ENCODE measurements at places on chromosomes 6 and 20.

- no peak for DNase-seq
Measured at GRCh38 chr6:119233312-119233984, 116.1 kb downstream of the MAN1A1 start.

DNA sequence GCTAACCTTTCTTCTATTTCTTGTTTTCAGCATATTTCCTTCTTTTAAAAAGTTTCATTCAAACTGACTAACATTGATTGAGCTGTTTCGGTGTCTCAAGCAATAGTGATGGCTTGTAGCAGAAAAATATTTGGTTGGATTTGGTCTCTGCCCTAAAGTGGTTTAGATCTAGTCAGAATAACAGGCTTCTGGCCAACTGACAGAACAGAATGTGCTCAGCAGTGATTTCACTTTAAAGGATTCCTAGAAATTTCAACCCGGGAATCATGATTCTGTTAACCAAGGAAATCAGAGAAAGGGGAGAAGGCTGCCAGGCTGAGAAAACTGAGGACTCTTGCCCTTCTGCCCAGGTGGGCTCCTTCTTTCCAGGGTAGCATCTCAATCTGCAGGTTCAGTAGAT is 16.6 kb upstream of the GSTA1 start:
- no peak for DNase-seq

DNA sequence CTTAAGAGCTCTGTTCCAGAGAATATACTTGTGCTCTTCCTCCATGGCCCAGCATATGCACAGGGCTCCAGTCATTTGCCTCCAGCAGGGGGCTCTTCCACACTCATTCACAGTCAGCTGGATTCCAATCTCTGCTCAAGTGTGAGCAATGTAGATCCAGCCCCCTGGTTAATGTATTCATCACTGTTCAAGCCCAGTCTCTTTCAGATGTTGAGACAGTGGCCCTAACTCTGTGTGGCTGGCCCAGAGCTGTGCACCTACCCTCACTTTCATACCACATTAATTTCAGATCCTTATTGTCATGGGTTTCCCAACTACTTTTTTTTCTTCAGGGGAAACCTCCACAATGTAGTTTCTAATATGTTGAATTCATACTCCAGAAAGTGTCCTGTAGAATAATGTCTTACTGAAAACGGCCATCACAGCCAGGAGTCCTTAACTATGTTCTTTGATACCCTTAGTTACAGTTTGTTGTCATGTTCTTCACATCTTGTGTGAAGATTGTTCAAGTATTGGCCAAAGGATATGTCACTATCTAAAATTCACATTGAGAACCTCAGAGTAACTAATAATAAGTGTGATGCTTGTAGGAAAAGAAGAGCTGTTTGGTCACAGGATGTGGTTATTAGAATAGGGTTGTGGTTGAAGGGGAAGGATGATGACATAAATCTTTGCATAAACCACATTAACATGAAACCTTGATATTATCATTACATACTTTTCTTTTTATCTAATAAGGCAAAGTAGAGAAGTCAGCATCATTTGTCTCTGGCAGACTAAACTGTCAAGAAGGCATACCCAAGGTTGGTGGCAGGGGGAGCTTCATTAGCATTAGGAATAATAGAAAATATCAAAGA is 14.4 kb upstream of the HLA-DQA1 start:
- no peak for DNase-seq

DNA sequence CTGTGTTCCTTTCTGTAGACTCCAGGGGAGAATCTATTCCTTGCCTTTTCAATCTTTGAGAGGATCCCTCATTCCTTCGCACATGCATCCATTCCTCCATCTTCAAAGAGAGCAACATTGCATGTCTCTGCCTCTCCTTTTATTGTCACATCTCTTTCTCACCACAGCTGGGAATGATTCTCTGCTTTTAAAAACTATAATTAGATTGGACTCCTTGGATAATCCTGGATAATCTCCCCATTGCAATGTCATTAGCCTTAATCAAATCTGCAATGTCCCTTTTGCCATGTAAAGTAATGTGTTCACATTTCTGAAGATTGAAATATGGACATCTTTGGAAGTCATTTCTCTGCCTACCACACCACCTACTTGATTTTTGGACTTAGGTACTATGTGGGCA is 750.1 kb downstream of the COL12A1 start:
- no peak for DNase-seq

DNA sequence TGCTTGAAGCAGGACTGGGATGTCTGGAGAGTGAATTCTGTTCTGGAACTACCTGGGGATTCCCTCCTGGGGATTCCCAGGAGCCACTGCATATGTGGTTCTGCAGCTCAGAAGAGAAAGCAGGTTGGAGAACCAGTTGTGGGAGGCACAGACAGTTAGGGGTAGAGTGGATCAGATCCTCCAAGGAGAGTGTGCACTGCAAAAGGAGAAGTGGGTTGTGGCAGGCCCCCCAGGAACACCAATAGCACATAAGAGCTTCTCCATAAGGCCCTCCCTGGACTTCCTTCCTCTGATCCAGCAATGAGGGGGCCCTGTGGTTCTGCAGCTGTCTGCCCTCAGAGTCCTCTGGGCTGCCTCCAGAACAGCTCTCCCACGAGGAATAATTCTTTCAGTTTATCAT is 369.2 kb upstream of the CNR1 start:
- no peak for DNase-seq

GRCh38 chr20:19697415-19697814 is 60.6 kb upstream of the RIN2 start:
- DNase-seq = no peak

- no peak for DNase-seq
Measured at GRCh38 chr6:978937-979685, 286.2 kb upstream of the EXOC2 start.

DNA sequence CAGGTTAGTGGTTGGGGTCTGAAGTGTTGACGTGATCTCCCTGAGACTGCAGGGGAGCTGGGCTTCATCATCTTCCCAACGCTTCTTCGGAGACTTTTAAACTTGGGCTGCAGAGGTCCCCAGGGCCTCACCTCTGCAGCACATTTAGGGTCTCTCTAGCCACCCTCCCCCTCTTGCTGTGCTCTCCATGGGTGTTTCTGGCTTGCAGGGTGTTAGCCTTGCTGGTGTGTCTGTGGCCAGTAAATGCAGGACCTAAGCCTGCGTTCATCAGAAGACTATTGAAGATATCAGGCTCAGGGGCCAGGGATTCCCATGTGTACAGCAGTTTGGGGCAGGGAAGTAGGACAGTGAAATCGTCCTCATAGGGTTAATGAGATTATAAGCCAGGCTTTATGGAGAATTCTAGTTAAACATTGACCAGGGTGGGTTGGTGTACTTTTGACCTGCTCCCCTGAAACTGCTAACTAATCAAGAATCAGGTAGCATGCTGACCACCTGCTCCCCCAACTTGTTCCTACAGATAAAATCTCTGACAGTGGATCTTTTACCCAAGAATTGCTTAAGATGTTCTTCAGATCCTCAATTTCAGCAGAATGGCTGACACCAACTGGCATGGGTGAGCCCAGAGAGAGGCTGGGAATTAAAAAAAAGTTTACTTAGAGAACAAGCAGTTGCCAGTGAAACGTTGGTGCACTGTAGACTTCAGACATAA is 3.8 kb upstream of the DDO start:
- no peak for DNase-seq

DNA sequence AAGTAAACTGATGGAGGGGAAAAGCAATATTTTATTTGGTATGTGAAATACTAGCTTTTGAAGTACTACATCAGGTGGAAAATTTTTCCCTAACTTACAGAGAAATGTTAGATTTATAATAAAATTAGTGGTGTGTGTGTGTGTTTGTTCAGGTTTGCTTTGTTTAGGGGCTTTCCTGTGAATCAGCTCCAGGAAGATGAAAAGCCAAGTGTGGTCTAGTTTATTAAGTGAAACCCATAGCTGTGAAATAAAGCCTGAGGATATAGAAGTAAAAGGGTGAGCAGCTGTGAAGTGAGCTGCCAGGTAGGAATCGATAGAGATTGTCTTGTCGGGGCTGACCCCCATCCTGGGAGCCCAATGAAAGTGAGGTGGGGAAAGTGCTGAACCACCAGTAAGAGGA is 347.6 kb upstream of the IMPG1 start:
- no peak for DNase-seq

GRCh38 chr6:42409581-42409980 is 42.1 kb downstream of the TRERF1 start:
- no peak for DNase-seq

- DNase-seq = no peak
Measured at GRCh38 chr20:9269280-9269971, 200.5 kb downstream of the PLCB4 start.

GRCh38 chr6:154621686-154622085 is 111.2 kb upstream of the CNKSR3 start:
- DNase-seq = no peak

DNA sequence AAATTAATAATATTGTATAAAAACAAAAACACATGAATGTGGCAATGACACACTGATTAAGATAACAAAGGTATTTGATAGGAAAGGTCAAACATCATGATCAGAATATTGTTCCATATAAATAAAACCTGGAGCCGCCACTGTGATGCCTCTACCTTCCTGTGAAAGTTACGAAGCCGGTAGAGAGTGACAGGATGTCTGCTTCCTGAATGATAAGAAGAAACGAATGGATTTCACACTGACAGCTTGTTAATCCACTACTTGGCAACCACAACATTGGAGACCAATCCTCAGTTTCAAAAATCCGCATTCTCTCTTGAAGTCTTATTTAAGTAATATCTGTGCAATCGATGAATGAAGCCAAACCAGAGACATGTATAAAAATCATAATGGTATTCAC is 315.1 kb downstream of the HDGFL1 start:
- no peak for DNase-seq

GRCh38 chr6:124123617-124124209 is 320.0 kb downstream of the NKAIN2 start:
- DNase-seq = no peak

DNA sequence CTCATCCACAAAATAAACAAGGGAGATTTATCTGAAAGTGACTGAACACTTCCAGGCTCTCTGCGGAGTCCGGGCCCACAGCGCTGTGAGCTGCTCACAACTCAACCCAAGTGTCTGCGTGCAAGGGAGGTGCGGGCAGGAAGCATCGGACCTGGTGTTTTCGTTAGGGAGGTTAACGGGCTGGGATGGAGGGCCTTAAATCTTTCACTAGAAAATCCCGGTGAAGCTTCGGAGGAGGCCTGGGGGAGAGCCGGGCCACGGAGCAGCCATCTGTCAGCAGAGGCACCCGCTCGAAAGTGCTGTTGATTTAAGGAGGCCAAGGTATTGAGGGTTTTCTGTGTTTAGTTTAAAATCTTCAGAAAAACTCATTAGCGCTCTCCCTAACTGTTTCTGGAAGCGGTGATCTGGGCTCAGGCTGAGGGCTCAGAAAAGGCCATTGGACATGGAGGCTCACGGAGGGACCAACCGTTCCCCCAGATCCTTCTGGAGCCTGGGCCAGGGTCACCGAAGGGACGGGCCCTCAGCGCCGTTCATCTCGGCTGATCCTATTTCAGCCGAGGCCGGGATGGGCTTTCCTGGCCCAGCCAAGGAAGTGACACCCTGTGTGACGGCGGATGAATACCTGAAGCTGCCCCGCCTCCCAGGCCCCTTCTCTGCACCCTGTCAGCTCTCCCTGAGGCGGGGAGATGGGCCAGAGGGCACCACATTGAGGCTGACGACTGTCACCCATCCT is 20.7 kb downstream of the GATA5 start:
- no peak for DNase-seq

DNA sequence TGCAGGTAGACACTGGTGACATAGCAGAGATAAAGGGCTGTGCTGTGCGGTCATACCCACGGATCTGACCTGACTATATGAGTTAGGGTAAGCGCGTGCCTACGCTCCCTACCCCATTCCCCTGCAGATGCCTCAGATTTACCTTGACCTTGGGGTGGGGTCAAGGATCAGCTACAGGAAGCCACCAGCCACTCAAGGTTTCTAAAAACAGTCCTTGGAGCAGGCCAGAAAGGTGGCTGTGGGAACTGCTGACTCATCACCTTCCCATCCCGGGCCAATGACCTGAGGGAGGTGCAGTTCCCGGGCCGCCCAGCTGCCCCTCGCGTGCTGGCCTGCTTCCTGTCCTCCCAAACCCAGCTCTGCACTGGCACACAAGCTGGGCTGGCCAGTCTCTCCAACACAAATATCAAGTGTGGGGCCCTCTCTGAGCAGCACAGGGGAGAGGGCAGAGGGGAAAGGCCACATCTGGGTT is 23.0 kb downstream of the KCNK5 start:
- no peak for DNase-seq

GRCh38 chr6:160507420-160507819 is 156.7 kb downstream of the LPA start:
- DNase-seq = no peak

DNA sequence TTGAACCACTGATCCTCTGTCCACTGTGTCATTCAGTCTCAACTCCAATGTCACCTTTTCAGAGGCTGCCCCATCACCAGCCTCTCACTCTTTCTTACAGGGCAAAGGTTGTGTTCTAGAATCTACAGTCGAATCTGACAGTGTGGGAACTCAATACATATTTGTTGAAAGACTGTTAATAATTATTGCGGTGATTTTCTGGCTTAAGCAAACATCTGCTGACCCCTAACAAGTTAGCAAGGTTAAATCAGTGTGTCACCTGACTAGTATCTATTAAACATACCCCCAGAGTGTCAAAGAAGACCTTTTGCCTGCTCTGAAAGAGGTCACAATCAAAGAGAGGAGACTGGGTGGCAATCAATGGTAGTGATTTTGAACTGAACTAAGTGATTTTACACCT is 41.9 kb downstream of the ELOVL2 start:
- DNase-seq = no peak

- no peak for DNase-seq
Measured at GRCh38 chr20:35311822-35312221, 19.6 kb upstream of the FAM83C start.

DNA sequence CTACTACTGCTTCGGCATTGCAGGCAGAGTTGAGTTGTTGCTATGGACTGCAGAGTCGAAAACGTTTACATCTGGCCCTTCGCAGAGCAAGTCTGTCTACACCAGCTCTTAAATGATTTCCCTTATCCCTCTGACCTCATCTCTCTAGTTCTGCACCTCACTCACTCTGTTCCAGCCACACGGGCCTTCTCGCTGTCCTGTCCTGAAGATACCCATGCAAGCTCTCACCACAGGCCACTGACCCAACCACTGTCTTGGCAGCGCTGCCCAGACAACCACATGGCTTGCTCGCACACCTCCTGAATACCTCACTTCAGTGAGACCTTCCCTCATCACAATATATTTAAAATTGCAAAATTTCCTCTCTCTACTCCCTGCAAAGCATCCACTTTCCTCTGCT is 31.4 kb downstream of the B4GALT5 start:
- no peak for DNase-seq

GRCh38 chr6:47479140-47479508 is 1.5 kb downstream of the CD2AP start:
- DNase-seq = no peak

DNA sequence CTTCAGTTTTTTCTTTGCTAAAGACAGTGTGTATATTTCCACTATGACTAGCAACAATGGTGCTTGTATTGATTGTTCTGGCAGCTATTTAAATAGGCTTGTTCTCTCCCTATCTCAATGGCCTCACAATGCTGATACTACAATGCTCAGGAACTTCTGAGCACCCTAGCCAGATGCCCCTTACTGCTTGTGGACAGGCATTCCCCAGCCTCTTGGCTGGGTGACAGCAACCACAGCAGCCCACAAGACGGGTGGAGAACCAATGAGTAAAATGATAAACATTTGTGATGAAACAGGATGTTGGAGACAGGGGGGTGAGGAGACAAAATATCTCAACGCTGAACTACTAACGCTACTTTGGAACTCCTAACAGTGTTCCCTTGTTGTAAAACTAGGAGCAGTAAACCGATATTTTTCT is 42.3 kb downstream of the HIVEP2 start:
- peak; percentile 22 for DNase-seq
